NCI-H1105 treated with DMSO at 0.1 percent for 48 hours (cell line): ENCODE measurements at places on chromosomes 12 and 14.
A peak's percentile ranks its signal among the peaks of the same experiment; 100 is the strongest.

DNA sequence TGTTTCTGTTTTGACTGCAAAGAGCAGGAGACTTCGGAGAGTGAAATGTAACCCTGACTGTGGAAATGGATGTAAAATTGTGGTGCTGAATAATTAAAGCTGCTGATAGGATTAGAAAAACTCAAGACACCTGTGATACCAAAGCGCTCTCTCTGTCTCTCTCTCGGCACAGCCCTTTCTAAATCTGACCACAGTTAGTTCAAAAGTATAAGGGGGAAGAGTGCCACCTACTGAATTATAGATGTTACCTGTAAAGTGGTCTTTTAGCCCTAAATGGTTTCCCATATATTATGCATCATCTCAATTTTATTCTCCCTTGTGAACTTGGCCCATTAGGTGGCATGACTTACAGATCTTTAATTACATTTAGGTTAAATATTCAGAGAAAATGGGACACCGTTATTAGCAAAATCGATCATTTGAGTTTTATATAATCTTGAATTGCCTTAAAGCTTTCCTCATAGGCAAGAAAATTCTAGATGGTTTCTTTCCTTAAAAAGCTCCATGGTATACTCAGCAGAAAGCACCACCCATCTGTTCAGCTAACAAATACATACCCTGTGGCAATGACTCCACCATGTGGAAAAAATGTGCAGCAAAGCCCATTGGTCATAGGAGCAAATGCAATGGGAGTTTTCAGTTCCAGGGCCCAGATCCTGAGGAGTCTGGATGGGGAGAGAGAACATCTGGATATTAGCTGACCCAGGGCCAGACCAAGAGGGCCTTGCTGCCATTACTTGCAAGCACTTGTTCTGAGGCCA is 18.1 kb downstream of the RFC5 start:
- DNase-seq, result peak; percentile 46

- no peak for DNase-seq
These were observed 210.3 kb downstream of the TMTC2 start for GRCh38 chr12:82896979-82897378.

DNA sequence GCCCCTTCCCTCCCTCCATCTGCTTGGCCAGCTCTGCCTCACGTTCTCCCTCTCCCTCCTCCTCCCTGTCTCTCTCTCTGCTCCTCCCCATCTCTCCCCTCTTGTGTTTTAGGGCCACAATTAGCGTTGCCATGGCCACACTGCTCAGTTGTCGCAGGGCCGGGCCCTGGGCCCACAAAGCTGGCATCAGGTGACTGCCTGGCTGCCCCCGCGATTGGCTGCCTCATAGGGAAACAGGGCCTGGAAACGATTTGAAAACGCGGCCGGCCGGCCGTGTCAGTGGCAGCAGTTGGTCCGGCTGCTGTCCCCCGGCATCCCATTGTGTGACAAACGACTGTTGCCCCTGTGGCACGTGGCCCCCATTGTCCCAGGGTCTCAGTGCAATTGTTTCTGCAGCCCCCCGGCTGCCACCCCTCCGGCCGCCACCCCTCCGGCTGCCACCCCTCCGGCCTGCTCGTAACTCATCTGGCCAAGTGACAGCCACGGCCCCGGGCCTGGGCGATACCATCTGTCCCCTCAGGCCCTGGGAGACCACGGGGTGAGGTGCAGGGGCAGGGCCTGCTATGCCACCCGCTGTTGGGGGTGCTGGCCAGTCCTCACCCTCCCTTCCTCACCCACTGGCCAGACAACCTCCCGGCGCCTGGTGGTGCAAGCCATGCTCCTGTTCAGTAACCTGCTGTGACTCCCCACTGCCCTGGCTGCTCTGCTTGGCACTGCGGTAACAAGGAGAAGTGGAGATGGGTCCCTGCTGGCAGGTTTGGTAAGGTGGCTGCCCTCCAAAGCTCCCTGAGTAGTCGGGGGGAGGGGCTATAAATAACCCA is 17.4 kb downstream of the FOXN4 start:
- peak; percentile 98 for DNase-seq

DNA sequence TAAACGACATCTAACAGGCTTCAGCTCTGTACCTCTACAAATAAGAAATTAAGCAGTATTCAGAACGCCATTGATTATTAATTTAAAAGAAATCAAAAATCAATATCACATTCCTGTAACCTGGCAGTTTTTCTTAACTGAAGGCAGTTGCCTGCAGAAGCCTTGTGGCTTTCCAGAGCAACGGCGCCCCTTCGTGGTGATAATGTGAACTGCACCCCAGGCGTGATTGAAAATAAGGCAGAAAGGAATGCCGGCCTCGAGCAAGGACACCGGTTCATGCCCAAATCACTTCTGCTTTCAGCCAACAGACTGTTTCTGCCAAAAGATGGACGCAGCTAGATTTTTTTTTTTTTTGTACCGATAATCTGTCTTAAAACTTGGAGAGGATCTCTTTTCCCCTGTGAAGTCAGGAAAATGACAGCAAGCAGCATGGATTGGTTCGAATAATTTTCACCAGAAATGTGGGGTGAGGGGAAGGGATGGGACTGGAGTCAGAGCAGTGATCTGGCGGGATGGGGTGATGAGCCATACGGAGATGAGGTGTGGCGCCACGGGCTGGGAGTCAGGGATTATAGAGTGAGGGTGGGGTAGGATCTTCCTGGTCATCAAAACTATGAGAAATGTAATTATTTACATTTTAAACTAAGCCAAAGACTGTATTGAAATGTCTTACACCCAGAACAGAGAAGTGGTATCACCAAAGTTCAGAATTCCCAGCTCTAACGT is 473.0 kb downstream of the DPF3 start:
- DNase-seq, result peak; percentile 38

DNA sequence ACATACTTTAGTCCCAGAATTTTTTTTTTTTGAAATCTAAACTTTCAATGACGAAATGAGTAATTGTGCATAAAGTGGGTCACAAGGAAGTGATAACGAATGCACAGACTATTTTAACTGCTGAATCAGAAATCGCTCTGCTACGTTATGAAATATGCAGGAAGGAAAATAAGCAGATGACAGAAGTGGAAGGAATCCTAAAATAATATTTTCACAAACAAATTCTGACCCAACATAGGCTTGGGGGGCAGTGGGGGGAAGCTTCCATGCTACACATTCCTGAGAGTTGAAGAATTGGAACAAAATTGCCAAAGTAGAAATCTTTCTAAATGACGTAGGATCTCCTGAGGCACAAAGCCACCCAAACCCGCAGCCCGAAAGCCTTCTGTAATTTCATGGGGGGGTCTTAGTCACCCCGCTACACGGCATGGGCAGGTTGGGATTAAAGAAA is 89.6 kb downstream of the ARF6 start:
- no peak for DNase-seq

DNA sequence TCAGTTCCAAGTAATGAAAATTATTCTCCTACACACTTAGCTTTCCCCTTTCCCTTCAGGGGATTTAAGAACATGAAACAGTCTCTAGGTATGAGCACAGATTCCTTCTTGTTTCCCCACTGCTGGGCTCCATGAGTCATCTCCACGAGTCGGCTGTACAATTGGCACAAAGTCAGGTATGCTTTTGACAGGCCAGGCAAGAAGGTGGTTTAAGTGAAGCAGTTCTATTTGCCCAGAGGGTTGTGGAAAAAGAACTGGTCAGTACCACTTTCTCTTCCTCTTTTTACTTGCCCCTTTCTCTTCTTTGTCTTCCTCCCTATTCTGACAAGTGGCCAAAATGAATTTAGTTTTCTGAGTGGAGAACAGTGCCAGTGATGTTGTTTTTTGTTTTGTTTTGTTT is 16.3 kb downstream of the DYNC1H1 start:
- no peak for DNase-seq

DNA sequence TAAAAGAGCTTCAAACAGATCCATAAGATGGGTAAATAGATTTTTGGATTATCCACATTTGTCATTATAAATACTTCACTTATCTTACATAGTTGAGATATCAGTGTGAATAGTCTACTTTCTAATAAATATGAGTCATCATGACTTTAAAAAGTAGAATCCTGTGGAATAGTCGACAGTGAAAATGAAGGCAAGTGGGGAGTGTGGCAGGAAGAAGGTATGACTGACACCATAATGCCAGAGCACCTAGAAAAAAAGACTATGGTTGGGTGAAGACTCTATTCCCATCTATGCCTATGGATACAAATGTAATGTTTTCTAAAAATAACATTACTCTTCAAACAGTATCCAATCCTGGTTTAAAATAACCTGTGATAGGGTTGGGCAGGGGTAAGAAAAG is 117.5 kb downstream of the MDGA2 start:
- DNase-seq, result no peak

DNA sequence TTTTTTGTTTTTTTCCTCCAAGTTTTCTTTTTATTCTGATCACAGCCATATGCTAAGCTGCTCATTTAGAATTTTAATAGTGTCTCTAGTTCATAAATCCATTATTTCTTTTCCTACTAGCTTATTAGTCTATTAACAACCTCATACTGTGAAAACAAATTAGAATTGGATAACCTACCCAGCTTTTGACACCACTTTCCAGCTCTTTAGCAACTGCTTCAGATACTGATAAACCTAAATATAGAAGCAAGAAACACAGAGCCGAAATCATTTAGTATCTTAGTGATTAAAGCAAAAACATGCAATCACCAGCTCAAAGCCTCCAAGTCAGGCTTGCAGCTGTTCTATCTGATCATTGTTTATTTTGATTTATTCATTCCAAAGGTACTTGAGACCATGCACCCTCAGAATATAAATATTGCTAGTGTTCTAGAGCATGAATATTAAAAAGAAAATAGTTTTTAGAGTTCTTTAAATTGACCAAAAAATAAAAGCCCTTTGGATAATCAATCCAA is 121.5 kb downstream of the STXBP6 start:
- no peak for DNase-seq

- DNase-seq, result peak; percentile 68
These were observed 53.1 kb upstream of the STON2 start for GRCh38 chr14:81453166-81453766.

- no peak for DNase-seq
These were observed 4.4 kb upstream of the TNFAIP2 start for GRCh38 chr14:103118663-103119404.

DNA sequence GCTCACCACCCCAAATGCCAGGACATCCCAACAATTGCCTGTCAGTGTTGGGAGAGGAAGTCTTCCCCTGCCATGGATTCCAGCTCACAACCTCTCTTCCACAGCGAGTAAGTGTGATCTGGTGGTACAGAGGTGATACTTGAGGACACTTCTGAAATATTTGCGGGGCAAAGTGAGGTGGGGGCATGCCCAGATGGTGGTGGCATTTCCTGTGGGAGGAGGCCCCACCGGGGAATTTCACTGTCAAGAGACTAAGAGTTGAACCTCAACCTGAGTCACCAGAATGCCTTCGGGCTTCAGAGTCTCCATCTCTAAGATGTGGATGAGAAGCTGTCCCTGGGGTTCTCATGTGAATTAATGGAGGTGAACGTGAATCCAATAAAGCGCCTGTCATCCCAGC is 122.3 kb upstream of the RFLNA start:
- no peak for DNase-seq

GRCh38 chr14:24630872-24631477 is 3.0 kb downstream of the GZMB start:
- DNase-seq, result peak; percentile 92

GRCh38 chr12:9132008-9132535 is 16.4 kb upstream of the A2M start:
- no peak for DNase-seq

- DNase-seq, result no peak
These were observed 49.6 kb upstream of the RASSF3 start for GRCh38 chr12:64560396-64561301.
